ENCODE measurements at places on chromosomes 3 and 15. TPM values are rescaled to one million over a fixed set of nuclear protein-coding genes. Genes with fewer than 3 reads are reported as not detected.

The NMB gene
- 2.4 TPM for total RNA-seq

The CELF6 gene
- total RNA-seq, result not detected

The GNAT1 gene
- total RNA-seq, result not detected

The TPRG1 gene
- total RNA-seq, result not detected

The C3orf22 gene
- total RNA-seq, result not detected

The CPN2 gene
- not detected for total RNA-seq

The SCN11A gene
- total RNA-seq, result 0.06 TPM

The GOLGA8G gene
- total RNA-seq, result not detected

The AADACL2 gene
- not detected for total RNA-seq

The CCR3 gene
- total RNA-seq, result not detected

The TTC21A gene
- 1.3 TPM for total RNA-seq

The AGBL1 gene
- total RNA-seq, result not detected

The PP2D1 gene
- not detected for total RNA-seq

The ADGRG7 gene
- not detected for total RNA-seq

The ATRIP gene
- 5.0 TPM for total RNA-seq

The HDDC3 gene
- total RNA-seq, result 14.0 TPM

The ACTRT3 gene
- total RNA-seq, result 1.5 TPM

The ARGFX gene
- total RNA-seq, result not detected

The KBTBD13 gene
- total RNA-seq, result not detected

The ACVR2B gene
- total RNA-seq, result 1.9 TPM

The ADCY5 gene
- total RNA-seq, result 0.06 TPM

The DMXL2 gene
- 15.0 TPM for total RNA-seq

The DLEC1 gene
- under 0.01 TPM for total RNA-seq

The ATP2B2 gene
- total RNA-seq, result not detected

The P3H2 gene
- total RNA-seq, result 18.1 TPM

The LSMEM2 gene
- not detected for total RNA-seq
